ENCODE measurements at places on chromosomes 5 and 9. TPM values are rescaled to one million over a fixed set of nuclear protein-coding genes. Genes with fewer than 3 reads are reported as not detected.

DNA sequence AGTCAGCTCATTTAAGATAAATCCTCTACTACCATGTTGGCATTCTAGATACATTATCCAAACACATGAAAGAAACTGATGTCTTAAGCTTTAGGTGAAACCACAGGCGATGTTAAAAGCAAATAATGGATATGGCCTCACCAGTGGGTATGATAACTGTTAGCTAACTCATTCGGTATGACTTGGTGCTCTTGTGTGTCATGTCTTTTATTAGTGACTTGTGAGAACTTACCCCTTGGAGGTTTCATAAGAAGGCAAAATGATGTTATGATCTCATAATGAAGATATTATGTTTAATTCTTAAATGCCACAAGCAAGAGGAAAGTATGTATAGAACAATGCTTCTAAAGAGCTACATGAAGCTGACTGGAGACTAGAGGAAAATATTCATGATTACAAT, 1227.0 kb downstream of the EFNA5 start:
- no peaks in the 10 kb centered on the region for H3K27me3 ChIP-seq
- H3K36me3 ChIP-seq: no peaks in the 10 kb centered on the region
- H3K4me3 ChIP-seq: no peak overlapping the region
- no peak for DNase-seq
- H3K4me1 ChIP-seq: no peaks in the 10 kb centered on the region

DNA sequence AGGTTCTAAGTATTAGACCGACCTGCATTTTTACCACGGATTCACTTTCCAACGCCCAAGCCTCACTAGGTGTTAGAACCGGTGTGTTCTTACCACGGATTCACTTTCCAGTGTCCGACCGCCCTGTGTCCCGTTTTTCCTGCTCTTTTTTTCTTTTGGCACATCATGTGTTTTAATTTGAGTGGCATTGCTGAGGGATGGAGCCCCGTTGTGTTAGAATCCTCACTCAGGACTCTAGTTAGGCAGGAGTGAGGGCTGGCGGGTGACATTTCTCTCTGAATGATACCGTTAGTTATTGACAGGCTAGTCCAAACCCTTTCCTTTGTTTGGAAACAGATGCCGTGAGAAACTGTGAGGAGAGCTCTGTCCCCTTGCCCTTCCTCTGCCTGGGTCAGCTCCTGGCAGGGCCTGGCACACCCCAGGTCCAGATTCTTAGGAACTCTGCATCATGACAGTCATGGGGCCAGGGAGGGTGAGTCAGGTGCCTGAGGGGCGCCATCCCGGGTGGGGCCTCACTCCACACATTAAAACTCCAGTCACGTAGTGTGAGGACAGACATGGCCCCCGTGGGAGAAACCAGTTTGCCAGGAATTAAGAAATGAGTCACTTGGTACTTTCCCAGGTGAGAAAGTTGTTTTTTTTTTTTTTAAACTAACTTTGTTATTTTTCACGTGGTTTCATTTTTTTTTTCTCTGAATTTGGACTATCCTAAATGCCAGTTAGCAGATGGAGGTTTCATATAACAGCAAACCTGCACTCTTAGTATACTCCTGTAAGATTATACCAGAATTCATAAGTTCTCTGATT, 15.8 kb downstream of the EXOC3 start:
- no peaks in the 10 kb centered on the region for H3K36me3 ChIP-seq
- no peak overlapping the region for H3K27ac ChIP-seq
- no peaks in the 10 kb centered on the region for H3K4me1 ChIP-seq
- no peaks in the 10 kb centered on the region for H3K27me3 ChIP-seq
- H3K4me3 ChIP-seq: no peak overlapping the region
- DNase-seq: peak; percentile 41

GRCh38 chr5:104353371-104353770, 790.8 kb upstream of the NUDT12 start:
- no peak overlapping the region for H3K4me3 ChIP-seq
- no peaks in the 10 kb centered on the region for H3K4me1 ChIP-seq
- no peaks in the 10 kb centered on the region for H3K27me3 ChIP-seq
- no peaks in the 10 kb centered on the region for H3K36me3 ChIP-seq
- no peak overlapping the region for H3K27ac ChIP-seq

DNA sequence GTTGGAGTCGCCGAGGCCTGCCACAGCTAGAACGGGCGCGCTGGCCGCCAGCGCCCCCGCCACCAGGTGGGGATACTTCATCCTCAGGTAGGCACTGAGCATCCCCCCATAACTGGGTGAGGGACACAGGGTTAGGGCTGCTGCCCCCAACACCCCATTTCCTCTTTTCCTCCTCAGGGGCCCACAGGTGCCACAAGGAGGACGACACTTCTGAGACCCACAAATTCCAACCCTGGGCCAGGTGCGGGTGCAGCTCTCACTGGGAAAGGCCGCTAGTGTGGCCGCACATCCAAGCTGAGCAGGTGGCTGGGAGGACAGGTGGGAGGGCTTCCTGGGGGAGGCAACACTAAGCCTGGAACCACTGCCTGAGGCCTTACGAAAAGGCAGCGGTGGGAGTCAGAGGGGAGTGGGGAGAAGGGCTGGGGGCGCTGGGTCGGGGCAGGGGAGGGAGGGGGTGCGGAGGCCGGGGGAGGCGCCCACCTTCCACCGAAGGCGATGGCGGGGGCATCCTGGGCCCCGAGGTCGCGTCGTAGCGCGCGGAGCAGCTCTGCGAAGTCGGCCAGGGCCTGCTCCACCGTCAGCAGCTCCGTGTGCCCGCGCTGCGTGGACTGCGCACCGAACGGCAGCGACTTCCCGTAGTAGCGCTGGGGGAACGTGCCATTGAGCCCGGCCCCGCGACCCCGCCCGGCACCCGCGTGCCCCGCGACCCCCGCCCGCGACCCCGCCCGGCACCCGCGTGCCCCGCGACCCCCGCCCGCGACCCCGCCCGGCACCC, 961 bp downstream of the DPP7 start:
- H3K4me1 ChIP-seq: no peaks in the 10 kb centered on the region
- peak overlapping the region; percentile 76 for H3K4me3 ChIP-seq
- no peak for DNase-seq
- H3K27me3 ChIP-seq: no peaks in the 10 kb centered on the region
- no peak overlapping the region for H3K27ac ChIP-seq
- no peaks in the 10 kb centered on the region for H3K36me3 ChIP-seq

The C9orf153 gene
- 1.4 TPM for total RNA-seq

The SPINK13 gene
- total RNA-seq: not detected
